Activated CD4-positive, alpha-beta T cell treated with anti-CD3 and anti-CD28 coated beads, Interleukin-2, Interleukin-6, amounts not matched to agents 100 ng/mL and 50 ng/mL, durations not matched to agents 16 hours and 8 hours (primary cell): ENCODE measurements at places on chromosomes 16 and 17.

- no peak for DNase-seq
Measured at GRCh38 chr17:10705727-10706126, 8.3 kb downstream of the ADPRM start.

GRCh38 chr16:21638573-21638975 is 13.8 kb downstream of the IGSF6 start:
- DNase-seq: peak; percentile 59

DNA sequence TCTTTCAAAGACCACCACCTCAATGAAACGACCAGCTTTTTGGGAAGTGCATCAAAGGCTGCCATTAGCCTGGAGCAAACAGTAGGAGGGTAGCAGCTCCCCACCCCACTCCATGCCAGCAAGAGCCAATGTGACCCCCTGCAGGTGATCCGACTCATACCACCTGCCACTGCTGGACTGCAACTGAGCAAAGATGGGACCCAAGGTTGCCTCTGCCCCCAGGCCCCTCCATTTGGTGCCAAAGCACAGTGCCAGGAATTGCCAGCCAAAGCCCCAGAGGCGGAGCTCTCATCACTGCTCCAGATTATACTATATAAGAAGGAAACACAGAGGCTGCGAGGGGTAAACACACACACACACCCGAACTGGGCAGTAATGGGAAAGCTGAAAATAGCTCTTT is 8.3 kb downstream of the PITPNM3 start:
- no peak for DNase-seq

DNA sequence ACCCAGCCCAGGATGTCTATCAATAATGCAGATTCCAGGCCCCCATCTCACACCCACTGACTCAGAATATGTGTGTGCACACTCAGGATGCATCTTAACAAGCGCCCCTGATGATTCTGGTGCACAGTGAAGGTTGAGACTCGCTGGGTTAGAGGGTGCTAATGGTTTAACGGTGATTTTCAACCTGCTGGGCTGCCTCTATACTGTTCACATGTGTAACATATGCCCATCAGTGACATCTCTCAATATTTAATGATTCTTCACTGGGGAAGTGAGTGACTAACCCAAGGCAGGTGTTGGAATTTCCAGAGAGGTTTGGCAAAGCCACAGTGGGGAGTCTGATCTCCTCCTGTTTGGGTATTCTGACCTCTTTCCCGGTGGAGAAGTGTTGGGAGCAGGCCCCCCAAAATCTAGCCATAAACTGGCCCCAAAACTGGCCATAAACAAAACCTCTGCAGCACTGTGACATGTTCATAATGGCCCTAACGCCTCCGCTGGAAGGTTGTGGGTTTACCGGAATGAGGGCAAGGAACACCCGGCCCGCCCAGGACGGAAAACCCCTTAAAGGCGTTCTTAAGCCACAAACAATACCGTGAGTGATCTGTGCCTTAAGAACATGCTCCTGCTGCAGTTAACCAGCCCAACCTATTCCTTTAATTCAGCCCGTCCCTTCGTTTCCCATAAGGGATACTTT is 4.1 kb upstream of the DOC2B start:
- DNase-seq: peak; percentile 49

GRCh38 chr16:58494981-58495520 is 4.9 kb upstream of the NDRG4 start:
- DNase-seq: peak; percentile 84

GRCh38 chr16:16095646-16096045 is 127.6 kb downstream of the ABCC6 start:
- no peak for DNase-seq

GRCh38 chr16:49019831-49020230 is 261.8 kb downstream of the CBLN1 start:
- DNase-seq: no peak

DNA sequence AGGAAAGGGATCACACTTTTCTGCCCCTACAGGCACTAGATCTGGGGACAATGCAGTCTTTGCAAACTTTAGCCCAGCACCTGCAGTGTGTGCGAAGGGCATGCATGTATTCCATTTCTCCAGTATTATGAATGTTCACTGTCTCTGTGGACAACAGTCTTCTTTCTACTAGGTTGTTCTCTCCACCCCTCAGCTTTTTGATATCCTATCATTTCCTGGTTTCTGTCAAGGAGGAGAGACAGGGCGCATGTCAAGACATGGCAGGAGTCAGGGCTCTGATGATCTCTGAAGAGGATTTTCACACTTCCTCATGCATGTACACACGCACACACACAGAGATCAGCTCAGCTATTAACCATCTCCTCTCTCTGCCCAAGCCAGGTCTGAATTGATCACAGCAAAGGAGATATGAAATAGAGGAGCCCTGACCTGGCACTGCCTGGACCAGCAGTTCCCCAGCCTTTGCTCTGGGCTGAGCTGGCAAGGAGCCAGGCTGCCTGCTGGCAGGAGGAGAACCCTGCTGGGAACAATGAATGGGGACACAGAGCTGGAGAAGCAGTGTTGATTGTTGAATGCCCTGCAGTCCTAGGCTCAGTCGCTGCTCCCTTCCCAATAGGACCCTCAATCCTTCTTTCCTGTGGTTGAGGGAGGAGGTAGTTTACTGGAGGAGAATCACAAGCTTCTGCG is 2.6 kb downstream of the GPR179 start:
- DNase-seq: no peak

DNA sequence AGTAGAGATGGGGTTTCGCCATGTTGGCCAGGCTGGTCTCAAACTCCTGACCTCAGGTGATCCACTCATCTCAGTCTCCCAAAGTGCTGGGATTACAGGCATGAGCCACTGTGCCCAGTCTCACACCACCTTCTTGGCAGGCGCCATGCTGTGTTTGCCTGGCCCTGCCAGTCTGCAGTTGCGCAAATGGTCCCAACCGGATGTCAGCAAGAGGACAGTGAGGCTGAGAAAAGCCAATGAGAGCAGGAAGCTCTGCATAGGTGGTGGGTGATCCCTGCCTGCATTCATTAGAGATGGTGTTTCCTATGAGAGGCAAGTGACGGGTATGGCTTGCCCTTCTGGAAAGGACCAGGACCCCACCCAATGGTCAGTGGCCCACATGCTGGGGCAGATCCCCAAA is 59.3 kb downstream of the PECAM1 start:
- no peak for DNase-seq

GRCh38 chr16:825341-826061 is 25.0 kb upstream of the GNG13 start:
- no peak for DNase-seq
